ENCODE measurements at places on chromosomes 16 and 17.
A peak's percentile ranks its signal among the peaks of the same experiment; 100 is the strongest.

DNA sequence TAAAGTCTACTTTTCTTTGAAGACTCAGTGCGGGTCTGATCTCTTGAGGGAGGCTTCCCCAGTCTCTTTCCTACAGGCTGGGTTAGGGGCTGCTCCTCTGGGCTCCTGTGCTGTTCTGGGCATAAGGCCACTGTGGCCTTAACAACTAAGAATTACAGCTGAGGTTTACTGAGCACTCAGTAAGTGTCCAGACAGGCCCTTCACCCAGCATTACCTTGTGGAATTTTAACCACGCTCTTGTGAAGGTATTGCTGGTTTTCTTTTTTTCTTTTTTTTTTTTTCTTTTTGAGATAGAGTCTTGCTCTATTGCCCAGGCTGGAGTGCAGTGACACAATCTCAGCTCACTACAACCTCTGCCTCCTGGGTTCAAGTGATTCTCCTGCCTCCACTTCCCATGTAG lies 3.6 kb upstream of the CA4 start:
- DNase-seq: no peak

DNA sequence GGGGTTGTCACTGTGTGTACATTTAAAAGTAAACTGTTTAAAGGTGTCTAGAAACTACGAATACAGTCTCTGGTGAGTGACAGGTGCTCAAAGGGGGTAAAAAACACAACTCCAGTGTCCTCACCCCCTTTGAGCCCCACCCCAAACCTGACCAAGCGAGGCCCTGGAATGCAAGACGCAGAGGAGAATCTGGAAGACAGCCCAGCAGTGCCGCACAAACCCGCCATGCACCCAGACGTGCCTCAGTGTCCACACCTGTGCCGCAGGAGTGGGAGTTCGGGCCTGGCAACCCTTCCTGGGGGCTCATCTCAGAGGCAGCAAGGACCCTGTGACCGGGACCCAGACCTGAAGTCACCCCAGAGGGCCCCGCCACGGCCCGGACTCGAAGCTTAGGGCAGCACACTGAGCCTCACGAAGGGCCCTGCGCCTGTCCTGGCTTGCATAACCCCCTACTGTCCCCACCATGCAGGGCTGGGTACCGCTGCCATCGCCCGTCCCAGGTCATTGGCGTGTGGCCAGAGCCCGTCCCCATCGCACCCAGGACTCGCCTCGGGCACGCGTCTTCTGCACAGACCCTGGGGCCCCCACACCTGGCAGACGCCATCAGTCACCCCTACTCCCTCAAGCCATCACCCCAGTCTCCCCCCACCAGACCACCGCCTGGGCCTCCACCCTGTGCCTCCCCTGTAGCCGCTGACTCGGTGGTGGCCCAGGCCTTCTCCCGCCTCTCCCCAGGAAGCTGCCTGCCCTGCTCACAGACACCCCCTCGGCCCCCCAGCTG lies 33.0 kb upstream of the ZC3H18 start:
- DNase-seq: no peak

- no peak for DNase-seq
These were observed 42.1 kb downstream of the RANBP10 start for GRCh38 chr16:67764158-67764667.

- DNase-seq: no peak
These were observed 3.3 kb downstream of the HNF1B start for GRCh38 chr17:37741341-37742115.

- DNase-seq: no peak
These were observed 127.6 kb downstream of the KIF2B start for GRCh38 chr17:53950207-53950857.

DNA sequence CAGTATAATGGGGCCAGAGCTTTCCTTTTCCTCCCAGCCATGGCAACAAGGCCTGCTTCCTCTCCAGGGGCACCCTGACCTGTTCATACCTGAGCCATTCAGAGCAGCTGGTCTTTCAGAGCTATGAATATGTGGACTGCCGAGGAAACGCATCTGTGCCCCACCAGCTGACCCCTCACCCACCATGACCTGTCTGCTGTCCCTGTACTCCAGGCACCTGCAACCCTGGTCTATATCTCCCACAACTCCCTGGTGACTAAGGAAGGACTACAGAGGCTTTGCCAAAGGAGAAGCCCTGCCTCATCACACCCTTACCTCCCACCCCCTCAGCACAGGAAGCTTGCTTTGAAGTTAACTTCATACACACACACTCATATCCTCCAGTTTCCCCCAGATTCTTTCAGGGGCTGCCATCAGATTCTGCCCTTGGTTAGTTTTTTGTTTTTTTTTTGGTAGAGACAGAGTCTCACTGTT lies 6.0 kb downstream of the TMEM106A start:
- DNase-seq: peak; percentile 29

DNA sequence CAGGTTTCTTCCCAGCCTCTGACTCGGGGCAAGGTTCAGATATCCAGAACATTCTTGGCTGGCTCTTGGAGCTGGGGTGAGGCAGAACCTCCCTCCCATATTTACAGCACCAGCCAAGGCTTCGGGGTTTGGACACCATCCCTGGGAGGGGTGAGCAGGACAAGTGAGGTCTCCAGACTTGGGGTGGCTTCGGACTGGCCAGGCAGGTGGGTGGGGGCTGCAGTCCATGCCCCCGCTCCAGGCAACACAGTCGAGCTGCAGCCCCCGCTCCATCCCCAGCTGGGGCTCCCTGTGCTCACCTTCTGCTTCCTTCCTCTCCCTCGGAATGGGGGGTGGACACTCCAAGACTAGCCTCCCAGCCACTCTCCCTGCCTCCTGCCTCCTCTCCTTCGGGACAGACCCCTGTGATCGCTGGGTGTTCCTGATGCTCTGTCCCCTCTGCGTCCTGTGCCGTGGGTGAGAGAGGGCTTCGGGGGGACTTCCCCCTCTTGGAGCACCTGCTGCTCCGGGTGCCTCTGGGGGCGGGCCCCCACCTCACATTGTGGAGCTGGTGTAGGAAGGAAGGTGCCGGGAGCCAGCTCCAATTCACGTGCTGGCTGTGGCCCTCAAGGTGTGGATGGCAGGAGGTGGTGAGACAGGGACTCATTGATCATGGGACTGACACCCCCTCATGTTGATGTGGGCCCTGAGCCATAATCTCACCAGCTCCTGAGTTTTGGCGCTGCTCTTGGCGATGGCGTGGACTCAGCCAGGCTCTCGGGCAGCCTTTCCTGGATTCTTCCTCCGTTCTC lies 189.2 kb downstream of the SEC14L1 start:
- DNase-seq: no peak

- DNase-seq: no peak
These were observed 32.7 kb downstream of the TNFRSF13B start for GRCh38 chr17:16939208-16939576.

- DNase-seq: no peak
These were observed 16.8 kb upstream of the MT4 start for GRCh38 chr16:56547949-56548567.

GRCh38 chr16:13168091-13168572 lies 266.7 kb downstream of the SHISA9 start:
- no peak for DNase-seq

DNA sequence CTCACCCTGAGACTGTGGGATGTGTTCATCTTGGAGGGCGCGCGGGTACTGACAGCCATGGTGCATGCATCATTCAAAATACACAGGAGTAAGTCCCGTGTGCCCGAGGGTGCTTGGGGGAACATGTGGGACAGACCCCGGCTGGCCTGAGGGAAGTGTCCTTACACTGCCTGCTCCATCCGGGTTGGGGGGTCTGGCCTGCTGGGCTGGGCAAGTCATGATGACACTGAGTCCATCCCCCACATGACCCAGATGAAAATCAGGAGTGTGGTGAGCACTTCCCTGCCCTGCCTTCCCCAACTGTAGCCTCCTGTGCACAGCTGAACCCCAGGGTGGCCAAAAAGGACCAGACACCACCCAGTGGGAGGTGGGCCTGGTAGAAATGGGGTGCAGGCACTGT lies 10.8 kb downstream of the TBC1D26 start:
- no peak for DNase-seq

DNA sequence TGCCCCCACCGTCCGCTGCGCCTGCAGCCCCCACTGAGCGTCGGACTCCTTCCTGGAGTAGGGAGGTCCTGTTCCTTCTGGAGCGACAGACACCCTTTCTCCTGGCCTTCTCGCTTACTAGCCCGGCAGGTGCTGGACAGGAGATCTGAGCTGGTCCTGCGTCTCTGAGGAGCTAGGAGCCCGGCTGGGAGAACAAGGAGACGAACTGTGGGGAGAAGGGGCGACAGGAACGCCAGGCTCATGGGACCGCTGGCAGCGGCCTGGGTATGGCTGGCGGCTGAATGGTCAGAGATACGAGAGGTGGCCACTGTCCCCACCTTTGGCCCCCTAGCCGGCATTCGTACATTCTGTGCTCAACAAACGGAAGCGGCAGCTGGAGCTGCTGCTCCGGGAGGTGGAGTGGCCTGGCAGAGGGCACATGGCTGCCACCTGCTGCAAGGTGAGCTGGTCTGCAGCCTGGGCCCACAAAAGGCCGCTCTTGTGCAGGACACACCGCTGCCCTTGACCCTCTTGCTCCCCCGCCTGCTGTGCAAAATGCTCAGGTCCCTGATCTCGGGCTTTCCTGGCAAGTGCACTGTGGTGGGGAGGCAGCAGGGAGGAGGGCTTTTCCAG lies 2066.7 kb downstream of the TP53TG3F start:
- DNase-seq: no peak

- DNase-seq: no peak
These were observed 4.0 kb downstream of the ZFHX3 start for GRCh38 chr16:73043828-73044467.

DNA sequence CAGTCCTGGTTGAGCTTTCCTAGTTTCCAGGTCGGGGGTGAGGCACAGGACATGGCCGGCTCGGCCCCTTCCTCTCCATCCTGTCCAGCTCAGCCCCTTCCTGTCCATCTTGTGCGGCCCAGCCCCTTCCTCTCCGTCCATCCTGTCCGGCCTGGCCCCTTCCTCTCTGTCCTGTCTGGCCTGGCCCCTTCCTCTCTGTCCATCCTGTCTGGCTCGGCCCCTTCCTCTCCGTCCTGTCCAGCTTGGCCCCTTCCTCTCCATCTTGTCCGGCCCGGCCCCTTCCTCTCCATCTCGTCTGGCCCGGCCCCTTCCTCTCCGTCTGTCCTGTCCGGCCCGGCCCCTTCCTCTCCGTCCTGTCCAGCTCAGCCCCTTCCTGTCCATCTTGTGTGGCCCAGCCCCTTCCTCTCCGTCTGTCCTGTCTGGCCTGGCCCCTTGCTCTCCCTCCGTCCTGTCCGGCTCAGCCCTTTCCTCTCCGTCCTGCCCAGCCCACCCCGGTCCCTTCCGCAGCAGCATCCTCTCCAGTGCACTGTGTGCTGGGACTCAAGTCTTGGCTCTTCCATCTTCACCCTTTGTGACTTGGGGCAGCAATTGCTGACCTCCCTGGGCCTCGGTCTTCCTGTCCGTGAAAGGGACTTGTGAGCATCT lies 5.5 kb upstream of the ZNF750 start:
- no peak for DNase-seq

- DNase-seq: no peak
These were observed 229.7 kb upstream of the RPL38 start for GRCh38 chr17:73973586-73974409.

- DNase-seq: no peak
These were observed 165.7 kb downstream of the CMIP start for GRCh38 chr16:81610144-81610842.

DNA sequence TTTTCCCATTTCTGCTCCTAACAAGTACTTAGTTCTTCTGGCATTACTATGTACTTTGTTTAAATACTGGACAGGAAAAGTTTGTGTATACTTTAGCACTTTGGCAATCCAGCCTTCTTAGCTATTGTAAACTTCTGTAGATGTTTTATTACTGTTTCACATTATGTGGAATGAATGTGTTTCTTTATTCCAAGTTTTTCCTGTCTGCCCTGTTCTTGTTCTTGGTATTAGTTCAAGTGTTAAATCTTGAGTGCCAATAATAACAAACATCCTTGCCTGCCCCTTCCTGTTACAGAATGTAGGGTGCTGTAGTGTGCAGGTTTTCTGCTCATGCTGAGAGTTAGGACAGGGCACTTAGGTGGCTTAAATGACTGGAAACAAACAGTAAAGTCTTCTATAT lies 7.3 kb upstream of the CAPNS2 start:
- DNase-seq: no peak

DNA sequence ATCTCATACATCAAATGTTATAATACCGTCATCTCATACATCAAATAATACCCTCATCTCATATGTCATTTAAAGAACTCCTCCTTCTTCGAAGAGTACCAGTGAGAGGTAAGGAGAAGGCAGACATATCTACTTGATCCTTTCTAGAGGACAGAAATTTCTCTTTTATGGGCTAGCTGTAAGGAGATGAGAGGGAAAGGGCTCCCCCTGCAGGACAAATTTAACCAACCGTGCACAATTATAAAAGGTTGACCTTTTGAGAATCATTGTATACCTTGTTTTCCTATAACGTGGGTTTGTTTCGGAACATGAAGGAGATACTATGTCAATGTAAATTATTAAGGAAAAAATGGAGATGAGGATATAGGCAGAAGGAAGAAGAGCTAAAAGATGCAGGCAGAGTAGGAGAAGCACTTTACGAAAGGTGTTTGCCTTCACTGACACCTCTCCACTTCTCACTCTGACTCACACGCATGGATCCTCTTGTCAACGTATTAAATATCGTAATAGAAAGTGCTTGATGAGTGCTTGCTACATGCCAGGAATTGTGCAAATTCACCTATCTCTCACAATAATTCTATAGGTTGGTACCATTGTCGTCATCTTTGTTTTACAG lies 465.9 kb upstream of the ERCC4 start:
- peak; percentile 1 for DNase-seq

DNA sequence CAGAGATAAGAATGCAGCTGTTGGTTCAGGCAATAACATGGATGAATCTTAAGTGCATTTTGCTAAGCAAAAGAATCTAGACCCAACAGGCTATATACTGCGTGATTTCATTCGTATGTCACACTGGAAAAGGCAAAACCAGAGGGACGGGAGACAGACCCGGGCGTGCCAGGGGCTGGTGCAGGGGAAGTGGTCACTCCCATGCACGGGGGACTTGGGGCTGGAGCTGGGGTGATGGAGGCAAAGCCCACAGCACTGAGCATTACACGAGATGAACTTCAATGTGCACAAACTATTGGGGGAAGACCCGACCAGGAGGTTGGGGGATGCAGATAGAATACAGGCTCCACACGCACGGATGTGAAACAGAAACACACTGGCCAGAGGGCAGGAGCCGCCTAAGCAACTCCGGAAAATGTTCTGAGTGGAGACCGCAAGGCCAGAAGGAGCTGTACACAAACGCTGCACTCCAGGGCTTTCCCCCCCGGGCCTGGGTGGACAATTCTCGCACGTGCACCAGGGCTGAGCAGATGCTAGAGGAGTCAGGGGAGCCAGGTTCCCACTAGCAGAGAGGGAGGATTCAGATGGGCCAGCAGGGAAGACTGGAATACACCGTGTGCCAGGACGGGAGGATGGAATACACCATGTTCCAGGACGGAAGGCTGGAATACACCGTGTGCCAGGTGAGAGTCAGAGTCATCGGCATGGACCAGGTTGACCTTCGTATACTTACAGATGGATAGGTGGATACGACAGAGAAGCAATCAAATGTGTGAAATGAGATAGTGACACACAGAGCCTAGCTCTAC lies 11.3 kb downstream of the LMF1 start:
- DNase-seq: no peak

GRCh38 chr17:7714721-7715594 lies 2.6 kb upstream of the DNAH2 start:
- DNase-seq: no peak

Data from activated CD4-positive, alpha-beta T cell treated with anti-CD3 and anti-CD28 coated beads for 4 hours (primary cell).